Stimulated activated naive CD8-positive, alpha-beta T cell treated with anti-CD3 and anti-CD28 coated beads, Interleukin-15, Interleukin-2, amounts not matched to agents 100 U/mL and 50 U/mL, for 24 hours (primary cell): ENCODE measurements at places on chromosomes 11 and 22.

DNA sequence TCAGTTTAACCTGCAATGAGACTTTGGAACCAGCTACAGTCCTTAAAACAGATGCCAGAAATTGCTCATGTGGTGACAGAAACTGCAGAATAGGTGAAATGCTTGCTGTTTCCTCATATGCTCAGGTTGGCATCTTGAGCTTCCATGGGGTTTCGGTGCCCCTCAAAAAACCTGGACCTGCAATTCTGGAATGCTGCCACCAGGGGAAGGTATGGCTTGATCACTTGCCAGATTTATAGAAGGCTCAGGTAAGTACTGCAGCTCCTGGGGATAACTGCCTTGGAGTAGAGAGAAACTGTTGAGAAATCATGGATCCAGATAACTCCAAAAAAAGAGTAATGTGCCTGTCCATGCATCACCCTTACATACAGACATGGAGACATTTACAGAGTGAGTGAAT lies 113.0 kb downstream of the CTTN start:
- DNase-seq, result no peak

DNA sequence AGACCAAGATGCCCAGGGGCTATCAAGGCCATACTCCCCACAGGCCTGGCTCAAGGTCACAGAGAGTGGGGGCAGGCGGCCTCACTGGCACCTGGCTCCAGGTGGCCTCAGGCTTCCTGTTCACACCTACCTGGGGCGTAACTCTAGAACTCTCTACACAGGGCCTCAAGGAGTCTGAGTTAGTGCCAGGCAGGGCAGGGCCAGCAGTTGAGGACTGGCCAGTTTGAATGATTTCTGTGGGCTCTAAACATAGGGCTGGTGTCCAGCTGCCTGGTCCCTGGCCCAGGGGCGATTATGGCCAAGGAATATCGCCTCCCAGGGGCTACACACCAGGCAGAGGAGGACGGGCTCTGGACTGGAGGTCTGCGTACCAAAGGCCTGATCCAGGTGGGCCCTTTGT lies 79.2 kb downstream of the WNT7B start:
- no peak for DNase-seq

- DNase-seq, result no peak
Observed at GRCh38 chr11:19519353-19519752, 193.3 kb upstream of the NAV2 start.

- no peak for DNase-seq
Observed at GRCh38 chr11:133522344-133522743, 10.0 kb downstream of the OPCML start.

DNA sequence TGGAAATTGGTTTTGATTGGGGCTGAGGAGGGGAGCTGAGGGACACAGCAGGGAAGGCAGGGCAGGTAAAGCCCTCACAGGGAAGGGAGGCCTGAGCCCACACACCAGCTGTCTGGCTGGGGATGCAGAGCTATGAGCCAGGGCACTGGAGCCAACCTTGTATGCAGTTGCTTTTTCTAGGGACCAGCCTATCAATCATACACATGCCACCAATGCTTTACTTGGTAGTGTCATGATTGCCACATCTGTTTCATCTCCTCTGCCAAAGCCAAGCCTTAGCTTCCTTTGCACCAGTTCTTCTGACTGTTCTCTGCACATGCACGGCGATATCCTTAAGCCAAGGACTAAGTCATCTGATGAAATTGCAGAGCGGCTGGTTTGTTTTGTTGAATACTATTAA lies 207.1 kb upstream of the PLET1 start:
- no peak for DNase-seq

GRCh38 chr11:1039481-1040427 lies 3.2 kb upstream of the MUC6 start:
- no peak for DNase-seq

DNA sequence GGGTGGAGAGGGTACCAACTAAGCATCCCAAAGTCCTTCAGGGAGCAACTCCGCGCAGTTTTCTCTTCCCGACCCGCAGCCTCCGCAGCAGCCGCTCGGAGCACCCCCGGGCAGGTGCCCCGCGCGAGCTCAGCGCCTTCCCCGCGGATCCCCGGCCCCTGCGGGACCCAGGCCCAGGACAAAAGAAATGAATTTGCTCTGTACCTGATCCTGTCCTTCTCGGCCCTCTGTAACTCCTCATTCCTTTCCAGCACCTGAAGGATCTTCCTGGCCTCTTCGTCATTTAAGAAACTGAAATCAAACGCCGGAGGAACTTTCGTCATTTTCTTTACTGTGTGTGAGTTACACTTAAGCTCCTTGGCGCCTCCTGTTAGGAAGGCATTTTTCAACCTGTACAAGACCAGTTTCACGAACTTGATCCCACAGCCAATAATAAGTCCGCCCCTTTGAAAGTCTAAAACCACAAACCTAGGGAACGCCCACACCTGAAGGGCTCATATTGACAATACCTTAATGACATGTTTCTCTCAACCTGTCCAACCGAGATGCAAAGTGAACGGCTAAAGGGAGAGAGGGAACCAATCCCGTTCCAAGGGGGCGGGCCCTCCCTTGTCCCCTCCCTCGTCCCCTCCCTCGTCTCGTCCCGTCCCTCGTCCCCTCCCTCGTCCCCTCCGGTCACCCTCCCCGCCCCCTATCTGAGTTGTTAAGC lies at the start of gene EXPH5:
Gene EXPH5 (minus strand): TSS at position 555 of the 709 bp plus-strand sequence. CDS start 232 bp downstream, at position 323.
- DNase-seq, result peak; percentile 90

- no peak for DNase-seq
Observed at GRCh38 chr11:8075119-8075726, 5.8 kb upstream of the TUB start.

DNA sequence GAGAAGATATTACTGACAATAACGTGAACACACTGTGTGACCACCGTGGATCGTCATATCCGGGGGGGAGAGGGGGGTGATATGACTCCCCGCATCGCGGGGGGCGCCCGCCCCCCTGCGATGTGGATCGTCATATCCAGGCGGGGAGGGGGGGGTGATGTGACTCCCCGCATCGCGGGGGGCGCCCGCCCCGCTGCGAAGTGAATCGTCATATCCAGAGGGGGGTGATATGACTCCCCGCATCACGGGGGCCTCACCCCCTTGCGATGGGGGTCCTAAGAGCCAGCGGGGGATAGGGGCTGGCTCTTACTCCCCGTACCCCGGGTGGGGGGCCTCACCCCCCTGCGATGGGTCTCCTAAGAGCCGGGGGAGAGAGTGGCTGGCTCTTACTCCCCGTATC lies 19.9 kb downstream of the UNC93B1 start:
- DNase-seq, result no peak

GRCh38 chr11:114566276-114566675 lies 6.6 kb upstream of the NXPE1 start:
- DNase-seq, result no peak

- no peak for DNase-seq
Observed at GRCh38 chr11:112292188-112292587, 31.5 kb upstream of the PLET1 start.

- DNase-seq, result no peak
Observed at GRCh38 chr11:19966441-19966840, 193.8 kb downstream of the DBX1 start.

- no peak for DNase-seq
Observed at GRCh38 chr22:19928207-19928606, 13.4 kb upstream of the COMT start.

GRCh38 chr11:124075841-124076651 lies 34.9 kb upstream of the OR10G7 start:
- DNase-seq, result peak; percentile 37

GRCh38 chr11:125075900-125076317 lies 12.8 kb downstream of the SLC37A2 start:
- DNase-seq, result no peak

- no peak for DNase-seq
Observed at GRCh38 chr22:27220339-27220738, 563.0 kb downstream of the MIAT start.

DNA sequence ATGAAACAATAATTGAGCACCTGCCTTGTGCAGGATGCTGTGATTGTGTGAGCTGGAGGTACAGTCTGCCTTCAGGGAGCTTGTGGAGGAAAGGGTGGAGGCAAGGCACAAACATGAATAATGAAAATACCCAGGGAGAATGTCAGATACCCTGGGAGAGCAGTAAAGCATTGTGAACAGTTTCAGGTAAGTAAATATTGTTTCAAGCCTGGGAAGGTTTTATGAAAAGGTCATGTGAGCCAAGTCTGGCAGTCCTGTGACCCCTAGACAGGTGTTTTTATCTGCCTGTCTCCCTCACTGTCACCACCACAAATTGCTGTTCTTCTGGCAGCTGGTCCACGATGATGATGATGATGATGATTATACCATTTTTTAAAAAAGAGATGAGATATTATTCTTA lies 32.0 kb downstream of the SPECC1L start:
- no peak for DNase-seq

- no peak for DNase-seq
Observed at GRCh38 chr11:112162761-112163546, 940 bp downstream of the IL18 start.

GRCh38 chr11:121889931-121890330 lies 226.1 kb downstream of the BLID start:
- no peak for DNase-seq

GRCh38 chr22:37816543-37817180 lies 6.5 kb upstream of the GALR3 start:
- DNase-seq, result no peak

GRCh38 chr22:44382116-44383038 lies 69.6 kb upstream of the SHISAL1 start:
- DNase-seq, result no peak

- DNase-seq, result no peak
Observed at GRCh38 chr11:65863889-65864705, 3.9 kb downstream of the MUS81 start.

- DNase-seq, result peak; percentile 41
Observed at GRCh38 chr11:6438979-6439571, 1.7 kb downstream of the HPX start.

- no peak for DNase-seq
Observed at GRCh38 chr22:26463101-26463661, 20.4 kb downstream of the HPS4 start.

GRCh38 chr22:44574640-44575380 lies 76.8 kb upstream of the RTL6 start:
- no peak for DNase-seq

GRCh38 chr22:35642305-35642741 lies 5.9 kb upstream of the APOL6 start:
- DNase-seq, result no peak

DNA sequence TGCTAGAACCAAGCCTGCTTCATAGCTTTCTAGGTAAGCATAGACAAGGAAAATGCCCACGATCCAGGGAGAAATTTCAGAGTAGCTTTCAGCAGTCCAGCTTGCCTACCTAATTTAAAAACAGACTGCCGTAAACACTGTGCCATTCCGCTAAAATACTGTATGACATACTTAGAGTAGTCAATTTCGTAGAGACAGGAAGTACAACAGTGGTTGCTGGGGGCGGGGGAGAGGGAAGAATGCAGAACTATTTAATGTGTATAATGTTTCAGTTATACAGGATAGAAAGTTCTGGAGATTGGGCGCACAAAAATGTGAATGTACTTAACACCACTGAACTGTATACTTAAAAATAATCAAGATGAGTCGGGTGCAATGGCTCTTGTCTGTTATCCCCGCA lies 56.7 kb downstream of the C11orf58 start:
- no peak for DNase-seq

GRCh38 chr22:43260331-43261231 lies 73.6 kb upstream of the TTLL12 start:
- no peak for DNase-seq

DNA sequence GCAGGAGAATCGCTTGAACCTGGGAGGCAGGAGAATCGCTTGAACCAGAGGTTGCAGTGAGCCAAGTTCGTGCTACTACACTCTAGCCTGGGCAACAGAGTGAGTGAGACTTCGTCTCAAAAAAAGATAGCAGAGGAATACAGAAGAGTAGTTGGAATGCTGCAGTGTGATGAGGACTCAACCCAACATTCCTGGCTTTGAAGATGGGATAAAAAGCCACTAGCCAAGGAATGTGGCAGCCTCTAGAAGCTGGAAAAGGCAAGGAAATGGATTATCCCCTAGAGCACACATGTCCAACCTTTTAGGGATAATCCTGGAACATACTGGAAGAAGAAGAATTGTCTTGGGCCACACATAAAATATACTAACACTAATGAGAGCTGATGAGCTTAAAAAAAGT lies 13.9 kb downstream of the SLC25A17 start:
- DNase-seq, result no peak

- no peak for DNase-seq
Observed at GRCh38 chr22:49513358-49513851, 314.3 kb downstream of the BRD1 start.

DNA sequence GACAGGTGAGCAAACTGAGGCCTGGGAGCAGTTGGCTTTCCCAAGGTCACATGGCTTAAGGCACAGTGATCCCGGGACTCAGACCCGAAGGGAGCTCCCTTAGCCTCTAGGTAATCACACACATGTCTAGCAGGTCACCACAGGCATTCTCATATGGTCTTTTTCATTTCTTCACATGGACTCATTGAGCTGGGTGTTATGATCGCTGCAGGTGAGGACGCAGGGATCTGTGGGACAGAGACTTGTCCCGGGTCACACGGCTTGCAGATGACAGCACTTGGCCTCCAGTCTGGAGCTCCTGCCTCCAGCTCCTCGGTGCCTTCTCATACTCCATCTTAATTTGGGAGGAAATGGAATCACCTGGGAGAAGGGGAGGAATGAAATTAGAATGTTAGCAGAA lies 23.6 kb upstream of the CACNG2 start:
- DNase-seq, result no peak

GRCh38 chr11:114077482-114078305 lies 18.2 kb downstream of the ZBTB16 start:
- peak; percentile 25 for DNase-seq

DNA sequence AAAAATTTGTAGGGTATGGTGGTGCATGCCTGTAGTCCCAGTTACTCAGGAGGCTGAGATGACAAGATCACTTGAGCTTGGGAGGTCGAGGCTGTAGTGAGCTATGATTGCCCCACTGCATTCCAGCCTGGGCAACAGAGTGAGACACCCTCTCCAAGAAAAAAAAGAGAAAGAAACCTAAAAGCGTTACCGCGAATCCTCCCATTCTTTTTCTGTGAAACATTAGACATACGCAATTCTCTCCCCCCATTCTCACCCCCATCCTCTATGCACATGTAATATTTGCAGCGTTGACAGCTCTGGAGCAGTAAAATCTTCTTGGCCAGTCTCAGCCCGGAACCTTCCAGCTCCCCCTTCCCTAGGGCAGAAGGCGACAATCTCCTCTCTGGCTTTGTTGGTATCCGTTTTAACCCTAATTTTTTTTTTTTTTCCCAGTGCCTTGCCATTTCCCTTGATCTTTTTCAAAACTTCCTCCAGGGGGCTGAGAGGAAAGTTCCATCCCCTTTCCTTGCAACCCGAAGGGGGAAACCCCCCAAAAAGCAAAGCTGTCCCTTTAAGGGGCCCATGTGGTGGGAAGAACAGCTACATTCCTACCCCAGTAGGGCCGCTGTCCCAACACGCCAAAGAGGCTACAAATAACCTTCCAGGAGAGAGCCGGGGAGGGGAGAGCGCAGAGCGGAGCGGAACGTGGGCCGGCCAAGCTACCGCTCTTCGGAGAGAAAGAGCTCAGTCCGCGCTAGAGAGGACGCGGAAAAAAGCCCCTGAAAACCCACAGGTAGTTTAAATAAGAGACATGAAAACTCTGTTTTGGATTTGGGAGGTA lies 1.9 kb downstream of the LRP4 start:
- DNase-seq, result peak; percentile 27
